ENCODE measurements at places on chromosomes 12 and 14. TPM values are rescaled to one million over a fixed set of nuclear protein-coding genes. Genes with fewer than 3 reads are reported as not detected.

The GALNT16 gene
- 8.4 TPM for total RNA-seq

The FGF23 gene
- total RNA-seq: under 0.01 TPM

The LMNTD1 gene
- 0.52 TPM for total RNA-seq

The NANOG gene
- 0.52 TPM for total RNA-seq

The ACSM4 gene
- total RNA-seq: not detected

The PAPLN gene
- total RNA-seq: 1.6 TPM

The KRT74 gene
- total RNA-seq: not detected
